ENCODE measurements at places on chromosomes 1 and 21.

DNA sequence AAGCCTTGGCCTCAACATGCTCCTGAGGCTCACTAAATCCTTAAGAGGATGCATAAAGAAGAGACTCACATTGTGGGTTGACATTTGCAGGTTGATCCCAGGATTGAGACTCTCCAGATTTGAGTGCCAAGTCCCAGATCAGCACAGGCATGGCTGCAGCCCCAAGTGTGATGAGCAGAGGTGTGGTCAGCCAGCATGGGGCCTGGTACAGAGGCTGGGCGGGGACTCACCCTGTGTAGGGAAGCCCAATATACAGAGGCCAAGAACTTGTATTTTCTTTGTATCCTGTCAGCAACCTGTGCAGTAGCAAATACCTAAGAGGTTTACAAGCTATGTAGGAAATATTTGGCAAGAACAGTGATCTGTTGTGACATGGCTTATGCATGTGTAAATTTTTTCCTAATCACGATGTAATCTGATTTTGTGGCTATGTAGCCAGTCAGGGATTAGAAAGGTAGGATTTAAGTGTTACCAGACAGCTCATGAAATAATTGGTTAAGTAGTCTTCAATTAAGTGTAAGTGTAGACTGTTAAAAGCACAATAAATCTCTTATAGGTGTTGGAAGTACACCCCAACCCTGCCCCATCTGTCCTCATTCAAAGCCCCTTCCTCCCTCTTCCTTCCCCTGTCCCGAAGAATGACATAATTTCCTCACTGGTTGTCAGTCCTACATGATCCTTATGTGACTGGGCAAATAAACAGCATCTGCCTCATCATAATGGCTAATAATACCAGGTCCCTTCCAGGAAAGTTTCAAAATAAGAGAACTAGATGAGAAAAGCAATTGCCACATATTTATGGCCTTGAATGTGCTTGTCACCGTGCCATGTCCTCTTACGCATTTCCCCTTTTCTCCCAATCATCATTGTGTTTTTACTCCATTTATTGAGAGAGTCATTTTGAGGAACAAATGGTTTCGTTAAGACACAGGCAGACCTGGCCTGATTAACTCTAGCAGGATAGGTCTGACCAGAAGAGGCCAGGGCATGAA lies 120.9 kb downstream of the HLX start:
- DNase-seq, result no peak

DNA sequence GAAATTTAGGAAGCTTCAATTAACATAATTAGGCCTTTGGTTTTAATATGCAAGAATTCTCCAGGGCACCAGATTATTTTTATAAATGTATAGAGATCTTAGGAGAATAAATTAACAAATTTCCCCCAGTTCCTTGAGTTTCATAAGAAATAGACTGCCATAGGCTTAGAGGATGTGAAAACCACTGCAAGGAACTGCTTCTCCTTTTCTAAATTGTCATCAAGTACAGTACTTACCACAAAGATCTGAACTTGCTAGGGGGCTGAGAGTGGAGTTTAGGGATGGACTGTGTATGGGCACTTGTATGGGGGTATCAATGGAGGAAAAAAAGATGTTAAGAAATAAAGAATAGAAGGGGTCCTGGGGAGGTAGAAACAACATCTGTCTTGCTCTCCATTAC lies 31.1 kb downstream of the LHX8 start:
- DNase-seq, result no peak

- DNase-seq, result no peak
Measured at GRCh38 chr1:42047508-42047880, 105.7 kb upstream of the GUCA2B start.

- no peak for DNase-seq
Measured at GRCh38 chr1:178503849-178504248, 7.1 kb upstream of the CLEC20A start.

- no peak for DNase-seq
Measured at GRCh38 chr1:215375381-215375780, 191.7 kb upstream of the KCTD3 start.

DNA sequence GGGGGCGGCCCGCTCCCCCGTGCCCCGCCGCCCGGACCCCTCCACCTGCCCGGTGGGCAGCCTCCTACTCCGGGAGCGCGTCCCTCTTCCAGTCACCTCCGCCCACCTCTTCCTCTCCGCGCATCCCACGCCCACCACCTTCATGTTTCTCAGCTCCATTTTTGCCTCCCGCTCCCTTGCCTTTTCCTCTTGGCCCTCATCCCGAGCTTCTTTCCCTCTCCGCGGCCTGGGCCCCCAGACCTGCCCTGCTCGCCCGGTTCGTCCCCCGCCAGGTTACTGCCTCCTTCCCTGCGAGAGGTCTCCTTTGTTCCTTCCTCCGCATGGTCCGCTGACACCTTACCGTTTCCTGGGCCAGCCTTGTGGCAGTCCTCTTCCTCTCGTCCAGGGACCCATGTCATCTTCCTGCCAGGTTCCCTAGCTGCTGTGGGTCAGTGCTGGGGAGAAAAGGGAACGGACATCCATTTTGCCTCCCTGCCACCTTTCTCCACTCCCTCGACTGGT lies 563 bp downstream of the QSOX1 start:
- DNase-seq, result no peak

DNA sequence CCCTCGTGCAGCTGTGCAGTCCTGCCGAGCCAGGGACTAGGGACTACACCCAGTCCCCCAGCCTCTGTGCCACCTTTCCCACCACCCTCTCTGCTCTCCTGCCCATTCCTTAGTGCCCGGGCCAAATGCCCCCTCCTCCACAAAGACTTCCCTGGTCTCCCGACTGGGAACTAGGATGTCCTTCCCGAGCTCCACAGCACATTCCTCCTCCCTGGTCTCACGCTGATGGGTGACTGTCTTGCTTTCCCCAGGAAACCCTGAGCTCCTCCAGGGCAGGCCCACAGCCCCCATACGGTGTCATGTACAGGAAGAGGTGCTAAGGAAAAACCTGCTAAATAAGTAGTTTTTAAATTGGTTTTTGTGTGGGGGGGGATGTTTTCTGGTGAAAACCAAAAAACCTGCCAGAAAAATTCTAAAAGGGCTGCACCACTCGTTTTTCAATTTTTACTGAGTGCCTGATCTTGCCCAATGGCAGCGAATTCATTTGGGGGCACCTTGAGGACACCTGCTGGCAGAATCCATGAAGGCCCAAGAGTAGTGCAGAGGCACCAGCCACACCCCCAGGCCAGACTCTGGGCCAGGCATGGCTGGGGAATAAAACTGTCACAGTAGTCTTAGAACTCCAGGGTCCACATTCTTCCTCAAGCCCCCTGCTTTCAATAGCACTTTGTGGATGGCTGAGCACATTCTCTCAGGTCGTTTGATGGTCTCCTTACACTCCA lies 50.4 kb downstream of the GLIS1 start:
- DNase-seq, result no peak

DNA sequence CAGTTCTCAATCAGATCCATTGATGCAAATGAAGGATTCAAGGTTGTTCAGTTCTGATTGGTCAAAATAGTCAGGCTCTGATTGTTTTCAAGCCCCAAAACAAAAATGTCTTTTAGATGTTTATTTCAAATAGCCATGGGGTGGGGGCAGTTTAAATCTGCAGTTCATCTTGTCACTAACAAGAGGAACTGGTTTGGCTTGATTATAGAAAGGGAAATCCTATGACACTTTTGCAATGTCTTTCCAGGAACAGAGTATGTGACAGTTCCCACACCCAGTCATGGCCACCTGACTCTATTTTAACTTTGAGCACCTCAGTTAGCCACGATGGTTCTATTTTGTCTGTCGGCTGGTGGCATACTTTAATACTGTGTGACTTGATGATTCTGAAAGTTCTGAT lies 1544.1 kb downstream of the PLA2G4A start:
- DNase-seq, result no peak
